ENCODE measurements at places on chromosomes 4 and X.

DNA sequence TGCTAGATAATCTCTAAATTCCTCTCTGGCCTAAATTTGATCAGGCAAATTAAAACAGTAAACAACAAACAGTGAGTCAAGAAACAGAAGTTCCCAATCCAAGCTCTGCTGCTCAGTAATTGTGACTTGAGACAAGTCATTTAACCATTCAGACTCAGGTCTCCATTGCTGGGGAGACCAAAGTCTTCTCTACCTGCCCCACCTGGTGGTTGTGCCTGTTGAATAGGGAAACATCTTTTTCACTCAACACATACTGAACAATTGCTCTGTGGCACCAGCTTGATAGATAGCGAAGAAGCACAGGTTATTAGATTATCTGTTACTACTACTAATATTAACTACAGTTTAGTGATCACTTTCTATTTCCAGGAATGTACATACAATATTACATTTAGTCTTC is 112.1 kb upstream of the EOLA2 start:
- no peak for DNase-seq

DNA sequence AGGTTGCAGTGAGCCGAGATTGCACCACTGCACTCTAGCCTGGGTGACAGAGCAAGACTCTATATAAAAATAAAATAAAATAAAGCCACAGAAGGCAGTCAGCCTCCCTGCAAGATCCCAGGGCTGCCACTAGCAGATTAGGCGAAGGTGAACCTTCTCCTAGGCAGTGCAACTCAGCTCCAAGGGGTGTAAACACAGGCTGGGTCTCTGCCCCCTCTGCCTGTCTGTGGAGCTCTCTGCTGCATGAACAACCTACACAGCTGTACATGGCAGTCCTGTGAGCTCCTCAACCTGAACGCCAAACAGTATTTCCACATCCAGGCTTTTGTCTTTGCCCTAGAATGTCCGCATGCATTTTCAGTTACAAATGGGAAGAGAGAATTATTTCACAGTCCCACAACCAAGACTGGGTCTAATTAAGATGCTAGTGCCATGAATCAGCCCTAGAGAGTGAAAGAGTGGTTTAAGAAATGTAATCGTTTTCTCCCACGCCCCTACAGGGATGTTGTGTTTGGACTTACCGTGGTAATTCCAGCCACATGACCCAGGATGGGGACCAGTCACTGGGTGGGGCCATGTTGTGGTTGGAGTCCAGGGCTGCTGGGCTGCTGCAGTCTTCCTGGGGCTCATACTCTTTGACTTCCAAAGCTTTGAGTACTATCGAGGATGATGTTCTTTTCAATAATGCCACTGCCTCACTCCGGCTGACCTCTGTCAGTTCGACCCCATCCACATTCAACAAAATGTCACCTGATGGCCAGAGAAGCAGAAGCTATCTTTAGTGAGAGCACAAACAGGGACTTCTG is 99.0 kb downstream of the FIP1L1 start:
- no peak for DNase-seq

DNA sequence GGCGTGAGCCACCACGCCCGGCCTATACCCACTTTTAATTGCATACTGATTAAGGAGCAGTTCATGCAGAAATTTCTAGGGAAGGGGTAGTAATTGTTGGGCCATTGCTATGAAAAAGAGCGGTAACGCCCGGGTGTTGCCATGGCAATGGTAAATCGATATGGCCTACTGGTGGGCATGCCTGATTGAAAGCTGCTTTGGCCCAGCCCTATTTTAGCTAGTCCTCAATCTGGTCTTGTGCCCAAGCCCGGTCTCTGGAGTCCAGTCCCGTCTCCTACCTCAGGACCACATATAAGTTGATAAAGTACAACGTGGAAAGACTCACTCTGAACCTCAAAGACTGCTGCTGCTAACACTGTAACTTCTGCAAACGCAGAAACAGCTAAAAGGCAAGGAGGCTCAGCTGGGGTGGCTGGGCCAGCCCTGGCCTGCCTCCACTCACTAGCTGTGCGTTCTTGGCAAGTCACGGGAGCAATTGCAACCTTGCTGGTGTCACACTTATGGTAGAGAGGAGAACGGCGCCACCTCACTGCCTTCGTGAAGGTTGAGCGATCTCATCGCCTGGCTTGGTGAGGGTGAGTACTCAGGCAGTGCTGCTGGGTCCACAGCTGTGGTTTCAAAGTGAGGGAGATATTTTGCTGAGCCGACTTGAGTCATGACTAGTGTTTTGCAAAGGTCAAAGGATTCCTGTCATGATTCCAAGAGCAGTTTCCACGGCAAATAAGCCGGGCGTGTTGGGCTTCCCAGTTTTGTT is 57.0 kb upstream of the GRPEL1 start:
- no peak for DNase-seq

- no peak for DNase-seq
These were observed 28.5 kb upstream of the FGG start for GRCh38 chr4:154640999-154641398.

- no peak for DNase-seq
These were observed 77.2 kb upstream of the NEIL3 start for GRCh38 chr4:177232473-177232872.

- no peak for DNase-seq
These were observed 127.7 kb downstream of the IRF2 start for GRCh38 chr4:184346682-184347081.

DNA sequence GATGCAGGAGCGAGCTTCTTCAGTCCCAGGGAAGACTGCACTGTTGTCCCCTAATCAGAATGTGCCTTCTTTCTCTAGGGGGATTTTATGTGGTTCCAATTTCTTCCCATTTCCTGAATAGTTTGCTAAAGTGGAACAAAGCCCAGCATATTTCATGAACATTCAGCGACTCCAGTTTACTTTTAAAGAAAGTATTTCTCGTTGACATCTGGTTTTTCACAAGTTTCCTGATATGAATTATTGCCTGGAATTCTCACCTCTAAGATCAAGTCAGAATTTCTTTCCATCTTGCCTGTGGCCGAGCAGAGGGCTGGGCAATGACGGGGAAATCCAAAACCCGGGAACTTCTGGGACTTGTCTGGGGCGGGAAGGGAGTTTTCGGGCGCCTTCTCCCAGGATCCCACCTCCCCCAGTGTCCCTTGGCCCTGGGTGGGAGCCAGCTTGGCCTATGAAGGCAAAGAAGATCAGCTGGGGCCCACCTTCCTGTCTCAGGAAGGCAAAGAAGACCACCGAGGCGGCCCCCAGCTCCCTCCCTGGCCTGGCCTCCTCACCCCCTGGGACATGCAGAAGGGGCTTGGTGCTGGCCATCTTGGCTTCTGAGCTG is 15.4 kb downstream of the SORCS2 start:
- no peak for DNase-seq

GRCh38 chrX:17812763-17813162 is 48.3 kb downstream of the RAI2 start:
- DNase-seq = no peak

- no peak for DNase-seq
These were observed 138.6 kb downstream of the AFF1 start for GRCh38 chr4:87073199-87074120.

- DNase-seq = no peak
These were observed 16.7 kb downstream of the BLOC1S4 start for GRCh38 chr4:6732441-6733357.

- DNase-seq = no peak
These were observed 541.2 kb upstream of the MAGEB18 start for GRCh38 chrX:25596921-25597320.

- no peak for DNase-seq
These were observed 269.9 kb downstream of the CBLL2 start for GRCh38 chrX:22542641-22543040.

- DNase-seq = no peak
These were observed 628 bp downstream of the MXD4 start for GRCh38 chr4:2261110-2261852.

DNA sequence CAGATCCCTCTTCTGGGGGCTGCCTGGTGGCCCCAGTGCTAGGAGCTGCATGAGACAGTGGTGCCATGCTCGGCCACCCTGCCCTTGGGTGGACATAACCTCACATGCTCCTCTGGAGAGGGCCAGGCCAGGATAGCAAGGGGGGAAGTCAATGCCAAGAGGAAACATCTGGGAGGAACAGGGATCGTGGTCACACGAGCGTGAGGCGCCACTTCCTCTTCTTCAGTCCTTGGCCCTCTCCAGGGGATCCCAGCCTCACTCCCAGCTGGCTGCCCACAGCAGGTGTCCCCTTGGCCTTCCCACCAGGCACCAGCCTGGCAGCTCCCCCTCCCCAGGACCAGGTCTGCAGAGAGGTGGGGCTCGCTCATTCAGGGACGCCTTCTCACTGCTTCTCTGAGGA is 28.6 kb downstream of the TBC1D14 start:
- no peak for DNase-seq

All from cortex of kidney (tissue), 1 donor.